ENCODE measurements at places on chromosomes 2 and 18.

DNA sequence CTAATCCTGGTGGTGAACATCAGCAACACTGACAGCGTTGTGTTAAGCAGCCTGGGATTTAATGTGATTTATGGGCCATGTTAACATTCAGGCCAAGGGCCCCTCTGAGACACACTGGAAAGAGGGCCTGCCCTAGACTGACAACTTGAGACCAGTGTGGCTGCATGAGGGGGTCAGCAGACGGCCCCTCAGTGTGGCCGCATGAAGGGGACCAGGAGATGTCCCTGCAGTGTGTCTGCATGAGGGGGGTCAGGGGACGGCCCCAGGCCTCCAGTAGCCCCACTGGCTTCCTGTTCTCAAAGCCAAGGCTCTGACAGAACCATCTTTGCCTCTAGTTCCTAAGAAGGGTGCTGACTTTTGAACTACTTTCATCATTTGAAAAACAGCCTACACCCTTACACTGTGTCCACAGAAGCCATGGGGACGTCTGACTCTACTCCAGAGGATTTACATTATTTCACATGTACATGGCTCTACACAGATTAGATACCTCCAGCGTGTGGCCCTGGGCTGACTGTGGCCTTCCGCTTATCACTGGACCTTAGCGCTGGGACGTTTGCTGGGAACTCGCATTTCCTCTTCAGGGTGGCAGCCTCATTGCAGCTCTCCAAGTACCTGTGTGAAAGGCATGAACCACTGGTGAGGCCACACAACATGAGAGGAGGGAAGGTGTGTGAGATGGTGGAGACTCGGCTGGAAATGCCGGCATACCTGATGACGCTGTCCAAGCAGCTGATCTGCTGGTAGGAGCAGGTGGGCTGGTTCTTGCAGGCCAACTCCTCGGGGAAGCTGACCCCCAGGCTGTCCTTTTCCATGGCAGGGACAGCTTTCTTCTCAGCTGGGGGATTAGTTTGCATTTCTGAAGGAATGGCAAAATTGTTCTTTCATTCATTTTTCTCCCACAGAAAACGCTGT is 18.2 kb upstream of the HES6 start:
- DNase-seq = no peak

DNA sequence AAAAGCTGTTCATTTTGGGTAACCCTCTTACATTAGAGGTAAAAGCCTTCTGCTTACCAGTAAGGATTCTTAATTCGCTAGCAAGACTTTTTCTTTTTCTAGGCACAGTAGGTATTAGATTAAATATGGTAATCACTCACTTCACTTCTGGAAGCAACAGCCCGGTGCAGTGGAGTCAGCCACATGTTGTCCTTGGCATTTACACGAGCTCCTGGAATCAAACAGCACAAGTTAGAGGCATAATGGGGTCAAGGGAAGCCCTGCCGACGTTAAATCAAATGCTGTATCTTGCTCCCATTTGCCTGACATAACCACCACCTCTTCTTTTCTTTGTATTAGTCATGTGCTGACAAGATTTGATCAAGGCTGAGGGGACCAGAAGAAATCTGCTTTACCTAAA is 174.1 kb downstream of the ANKRD44 start:
- no peak for DNase-seq

- DNase-seq = no peak
Measured at GRCh38 chr18:6333981-6334380, 80.7 kb downstream of the L3MBTL4 start.

DNA sequence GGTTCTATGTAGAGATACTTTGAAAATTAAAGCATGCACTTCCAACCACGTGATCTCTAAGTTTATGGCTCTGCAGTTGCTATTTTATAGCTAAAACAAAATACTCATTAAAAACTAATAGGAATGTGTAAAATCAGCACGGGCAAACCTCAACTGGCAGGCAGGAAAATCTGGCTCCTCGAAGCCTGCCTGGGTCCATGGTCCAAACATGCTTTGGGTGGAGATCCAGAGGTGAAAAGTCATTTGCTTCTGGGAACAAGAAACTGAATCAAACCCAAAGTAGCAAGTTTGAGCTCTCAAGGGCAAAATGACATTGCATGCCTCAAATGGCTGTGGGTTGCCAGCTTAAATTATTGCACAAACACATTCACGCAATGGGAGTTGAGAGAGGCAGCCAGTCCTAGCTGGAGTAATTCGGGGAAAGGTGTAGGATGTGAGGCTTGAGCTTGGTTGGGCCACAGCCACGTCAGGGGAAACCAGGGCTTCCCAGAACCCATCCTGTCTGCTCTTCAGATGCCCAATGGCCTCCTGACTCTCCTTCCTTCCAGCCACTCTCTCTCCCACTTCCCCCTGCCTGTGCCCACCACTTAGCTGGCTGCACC is 75.2 kb upstream of the LCLAT1 start:
- no peak for DNase-seq

GRCh38 chr2:202768273-202768672 is 103.3 kb downstream of the ICA1L start:
- DNase-seq = no peak

- no peak for DNase-seq
Measured at GRCh38 chr2:201660293-201660895, 17.1 kb upstream of the TMEM237 start.

GRCh38 chr2:67873916-67874315 is 188.9 kb downstream of the C1D start:
- no peak for DNase-seq

DNA sequence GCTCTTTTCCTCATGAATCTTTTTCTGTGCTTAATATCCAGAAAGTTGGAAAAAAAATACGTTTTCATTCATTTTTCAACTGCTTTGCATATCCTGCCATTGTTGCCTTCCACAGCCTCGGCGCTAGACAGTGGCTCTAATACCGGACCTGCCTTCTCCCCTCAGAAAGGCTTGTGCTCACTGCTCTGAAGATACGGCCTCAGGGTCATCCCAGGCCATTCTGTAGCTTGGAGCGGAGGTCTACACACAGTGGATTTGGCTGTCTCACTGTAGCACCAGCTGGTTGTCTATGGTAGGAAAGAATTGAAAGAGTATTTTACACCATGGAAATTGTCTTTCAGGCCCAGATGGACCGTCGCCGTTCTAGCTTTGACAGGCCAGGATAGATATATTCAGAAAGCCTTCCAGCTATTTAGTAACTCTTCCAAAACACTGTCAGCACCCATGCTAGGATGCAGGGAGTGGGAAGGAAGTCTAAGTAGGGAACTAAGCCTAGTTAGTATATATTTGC is 242.0 kb downstream of the TMEM182 start:
- DNase-seq = no peak

- DNase-seq = no peak
Measured at GRCh38 chr2:52097071-52097470, 1065.1 kb upstream of the NRXN1 start.

DNA sequence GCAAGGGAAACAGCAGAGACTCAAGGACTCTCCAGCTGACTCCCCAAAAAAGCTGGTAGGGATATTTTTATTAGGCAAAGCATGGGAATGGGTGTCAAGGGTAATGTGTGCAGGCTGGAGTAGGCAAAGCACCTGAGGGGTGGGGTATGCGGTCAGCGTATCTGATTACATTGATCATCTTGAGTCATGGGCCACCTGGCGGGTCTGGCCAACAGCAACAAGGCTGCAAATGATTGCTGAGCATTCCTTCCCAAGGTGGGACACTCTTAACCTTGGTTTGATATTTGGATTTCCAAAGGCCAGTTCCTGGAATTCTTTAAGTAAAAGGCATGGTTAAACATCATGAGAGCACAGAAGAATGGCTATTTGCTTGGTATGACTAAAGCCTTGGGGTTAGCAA is 32.6 kb upstream of the CCBE1 start:
- DNase-seq = no peak

DNA sequence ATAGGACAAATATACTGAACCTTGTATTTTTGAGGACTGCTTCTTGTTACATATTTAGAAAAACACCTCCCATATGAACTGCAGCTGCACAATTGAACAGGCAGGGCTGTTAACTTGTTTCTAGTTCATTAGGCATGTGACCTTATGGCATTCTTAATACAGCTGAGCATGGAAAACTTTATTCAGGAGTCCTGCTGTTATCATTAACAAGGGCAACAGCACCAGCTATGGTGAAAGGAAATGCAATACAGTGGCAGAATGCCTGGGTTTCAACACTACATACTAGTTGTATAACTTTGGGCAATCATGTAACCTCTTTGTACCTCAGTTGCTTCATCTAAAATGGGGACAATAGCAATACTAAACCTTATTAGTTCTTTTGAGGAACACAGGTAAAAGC is 71.8 kb downstream of the GDF7 start:
- no peak for DNase-seq

DNA sequence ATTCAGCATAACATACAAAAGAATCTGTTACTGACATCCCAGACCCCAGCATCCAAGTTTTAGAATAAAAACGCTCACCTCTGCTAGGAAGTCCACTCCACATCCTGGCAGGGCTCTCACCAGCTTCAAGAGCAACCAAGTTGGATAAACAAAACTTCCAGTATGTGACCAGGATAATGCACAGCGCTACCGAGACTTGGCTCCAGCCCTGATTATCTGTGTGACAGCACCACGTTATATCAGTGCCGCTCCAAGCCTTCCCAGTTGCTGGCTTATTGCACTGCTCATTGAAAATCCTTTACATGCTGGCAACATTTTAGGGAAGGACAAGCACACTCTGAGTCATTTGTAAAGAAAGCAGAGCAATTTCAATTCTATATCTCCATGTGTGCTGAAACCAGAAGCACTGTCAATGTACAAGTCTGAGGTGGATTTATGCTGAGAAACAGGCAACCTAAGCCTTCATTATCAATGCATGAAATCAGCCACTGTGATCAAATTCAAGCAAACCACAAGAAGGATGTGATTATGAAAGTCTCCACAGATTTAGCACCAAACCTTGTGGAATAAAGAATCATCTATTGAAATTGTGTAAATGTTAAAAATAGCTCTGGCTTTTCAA is 115.7 kb downstream of the ZNF385B start:
- no peak for DNase-seq

GRCh38 chr18:78293940-78294541 is 685.6 kb upstream of the SALL3 start:
- DNase-seq = no peak

DNA sequence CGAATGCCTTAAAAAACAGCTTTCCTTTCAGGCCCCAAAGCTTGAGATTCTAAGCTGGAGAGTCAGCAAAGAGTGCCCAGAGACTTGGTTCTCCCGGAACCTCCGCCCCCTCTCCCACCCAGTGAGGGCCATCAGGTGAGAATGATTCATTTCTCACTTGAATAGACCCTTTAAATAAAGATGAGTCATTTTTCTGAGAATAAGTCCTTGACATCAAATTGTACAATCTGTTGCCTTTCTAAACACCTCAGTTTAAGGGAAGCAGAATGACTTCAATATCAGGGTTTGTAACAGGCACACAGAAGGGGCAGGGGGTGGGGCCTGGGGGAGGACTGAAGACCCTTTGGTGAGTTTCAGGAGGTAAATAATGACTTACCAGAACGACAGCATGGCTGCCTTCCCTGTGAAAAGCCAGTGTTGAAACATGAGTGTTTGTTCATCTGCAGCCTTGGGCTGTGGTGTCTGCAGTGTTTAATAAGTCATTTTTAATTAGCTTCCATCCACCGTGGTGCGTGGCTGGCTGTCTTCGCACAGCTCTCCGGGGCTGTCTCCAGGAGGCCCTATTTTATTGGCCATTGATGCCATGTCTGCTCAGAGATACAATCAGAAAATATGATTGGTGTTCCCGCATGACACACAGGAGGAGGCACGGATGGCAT is 134.9 kb upstream of the ZNF236 start:
- peak; percentile 51 for DNase-seq

GRCh38 chr2:152420936-152421335 is 86.0 kb downstream of the FMNL2 start:
- no peak for DNase-seq

DNA sequence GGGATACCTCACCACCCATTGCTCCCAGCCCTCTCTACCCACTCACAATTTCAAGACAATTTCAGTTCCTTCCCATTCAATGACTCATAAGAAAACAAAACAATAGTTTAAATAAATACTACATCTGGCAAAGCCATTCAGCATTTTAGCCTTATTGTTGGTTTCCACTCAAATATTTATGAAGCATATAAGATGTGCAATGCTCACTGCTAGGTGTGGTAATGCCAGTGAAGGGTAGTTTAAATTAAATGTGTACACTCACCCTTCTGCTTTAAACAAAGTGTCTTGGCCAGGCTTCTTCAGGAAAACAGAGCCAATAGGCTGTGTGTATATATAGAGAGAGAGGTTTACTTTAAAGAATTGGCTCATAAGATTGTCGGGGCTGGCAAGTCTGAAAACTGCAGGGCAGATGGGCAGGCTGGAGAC is 37.0 kb downstream of the INO80C start:
- DNase-seq = no peak

DNA sequence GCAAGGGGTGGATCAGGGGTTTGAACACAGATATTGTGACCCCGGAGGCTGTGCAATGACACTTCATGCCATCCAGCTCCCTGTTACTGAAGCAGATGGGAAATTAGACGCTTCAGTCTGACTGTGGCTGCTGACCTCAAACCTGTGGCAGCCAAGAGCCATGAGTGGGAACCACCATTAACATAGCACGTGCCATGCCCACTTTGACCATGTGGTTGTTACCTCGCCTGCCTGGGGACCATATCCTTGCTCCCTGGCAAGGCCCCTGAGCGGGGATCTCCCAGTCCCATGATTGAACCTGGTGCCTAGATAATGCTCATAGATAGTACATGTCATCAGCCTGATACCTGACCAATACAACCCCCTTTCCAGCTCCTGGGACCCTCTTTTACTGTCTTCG is 68.9 kb downstream of the CYP26B1 start:
- DNase-seq = no peak

DNA sequence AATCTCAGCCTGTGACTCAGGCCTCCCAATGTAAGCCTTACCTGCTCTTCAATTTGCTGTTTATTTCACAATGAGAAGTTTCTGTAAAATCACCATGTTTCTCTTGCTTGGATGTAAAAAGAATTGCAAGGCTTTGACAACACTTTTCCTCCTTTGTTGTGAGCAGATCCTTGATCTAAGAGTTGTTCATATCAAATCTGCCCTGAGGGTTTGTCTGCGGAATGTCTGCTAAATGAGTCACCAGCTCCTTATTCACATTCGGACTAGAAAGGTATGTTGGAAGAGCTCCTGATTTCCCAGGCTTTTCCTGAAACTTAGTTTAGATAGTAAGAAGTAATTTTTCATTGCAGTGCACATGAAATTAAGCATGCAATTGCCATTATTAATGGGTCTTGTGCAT is 268.2 kb upstream of the TCF4 start:
- DNase-seq = no peak

- DNase-seq = no peak
Measured at GRCh38 chr18:65661391-65661790, 89.4 kb upstream of the CDH7 start.

DNA sequence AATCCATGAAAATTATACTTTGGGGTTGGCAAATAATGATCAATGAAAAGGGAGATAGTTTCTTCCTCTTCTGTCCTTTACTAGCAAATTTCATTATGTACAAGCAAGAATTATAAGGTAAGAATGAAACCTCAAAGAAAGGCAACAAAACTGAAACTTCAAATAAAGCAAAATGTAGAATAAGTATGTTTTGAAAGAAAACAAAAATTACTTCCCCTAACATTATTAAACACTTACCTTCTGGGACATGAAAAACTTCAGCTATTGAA is 29.4 kb downstream of the THADA start:
- DNase-seq = no peak
